Astrocyte of the cerebellum (primary cell): ENCODE measurements at places on chromosomes 11 and 22.

DNA sequence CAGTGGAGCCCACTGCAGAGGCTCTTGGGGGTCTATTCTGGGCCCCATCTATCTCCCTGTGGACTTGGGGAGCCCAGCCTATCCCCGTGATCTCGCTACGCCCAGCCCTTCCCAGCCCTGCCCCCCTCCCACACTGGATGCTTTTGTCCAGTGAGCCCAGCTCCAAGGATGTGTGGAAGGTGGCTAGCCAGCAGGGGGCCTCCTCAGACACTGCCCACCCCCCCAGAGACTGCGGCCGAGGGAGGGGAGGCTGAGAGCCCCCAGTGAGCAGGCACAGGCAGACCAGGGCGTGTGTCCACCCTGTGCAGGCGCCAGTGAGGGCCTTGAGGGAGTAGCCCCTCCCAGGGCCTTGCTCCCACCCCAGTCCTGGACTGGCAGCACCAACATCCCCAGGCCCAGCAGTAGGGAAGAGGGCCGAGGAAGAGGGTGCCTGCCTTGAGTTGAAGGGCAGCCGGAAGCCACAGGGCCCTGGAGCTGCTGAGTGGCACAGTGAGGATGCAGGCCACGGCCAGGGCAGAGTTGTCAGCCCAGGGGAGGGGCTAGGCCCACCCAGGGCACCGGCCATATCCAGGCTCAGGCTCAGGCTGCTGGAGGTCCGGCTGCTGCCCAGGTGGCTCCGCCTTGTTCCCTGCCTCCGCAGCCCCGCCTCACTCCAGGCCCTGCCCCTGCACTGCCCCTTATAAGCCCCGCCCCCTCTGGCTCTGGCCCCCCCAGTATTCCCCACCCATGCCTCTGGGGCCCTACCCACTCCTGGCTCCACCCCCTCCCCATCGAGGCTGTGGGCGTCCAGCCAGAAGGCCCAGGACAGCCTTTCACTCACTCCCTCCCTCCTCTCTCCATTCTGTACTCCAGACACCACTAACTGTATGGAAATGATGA is 28.0 kb downstream of the MOB2 start:
- DNase-seq: no peak

GRCh38 chr11:67442504-67443404 is 522 bp downstream of the CORO1B start:
- no peak for DNase-seq

DNA sequence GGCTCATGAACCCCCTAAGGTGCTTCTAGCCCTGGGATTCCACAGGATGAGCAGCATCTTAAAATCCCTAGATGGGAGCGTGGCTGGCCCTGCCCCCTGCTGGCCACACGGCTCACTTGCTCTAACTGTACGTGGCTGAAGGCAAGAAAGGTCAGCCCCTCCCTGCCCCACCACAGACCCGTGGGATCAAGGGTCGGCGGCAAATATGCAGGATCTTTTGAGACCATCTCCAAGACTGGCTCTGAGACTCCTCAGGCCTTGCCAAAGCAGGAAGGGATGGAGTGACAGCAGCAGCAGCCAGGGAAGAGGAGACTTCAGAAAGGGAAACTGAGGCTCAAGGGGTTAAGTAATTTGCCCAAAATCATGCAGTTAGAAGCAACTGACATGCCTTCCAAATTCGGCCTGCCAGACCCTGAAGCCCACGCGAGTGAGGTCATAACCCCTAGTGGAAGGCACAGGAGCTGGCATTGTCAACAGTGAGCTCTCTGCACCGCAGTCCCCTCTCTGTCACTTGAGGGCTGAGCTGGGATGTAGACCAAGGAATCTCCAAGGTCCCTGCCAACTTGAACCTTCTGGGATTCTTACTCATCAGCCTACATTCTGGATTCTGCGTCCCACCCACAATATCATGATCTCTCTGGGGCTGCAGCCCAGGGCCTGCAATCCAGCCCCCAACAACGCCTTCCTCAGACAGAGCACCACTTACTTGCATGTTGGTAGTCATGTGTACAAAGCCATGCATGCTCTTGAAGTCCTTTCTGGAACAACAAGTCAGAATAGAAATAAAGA is 31.4 kb downstream of the CREB3L1 start:
- DNase-seq: peak; percentile 55

DNA sequence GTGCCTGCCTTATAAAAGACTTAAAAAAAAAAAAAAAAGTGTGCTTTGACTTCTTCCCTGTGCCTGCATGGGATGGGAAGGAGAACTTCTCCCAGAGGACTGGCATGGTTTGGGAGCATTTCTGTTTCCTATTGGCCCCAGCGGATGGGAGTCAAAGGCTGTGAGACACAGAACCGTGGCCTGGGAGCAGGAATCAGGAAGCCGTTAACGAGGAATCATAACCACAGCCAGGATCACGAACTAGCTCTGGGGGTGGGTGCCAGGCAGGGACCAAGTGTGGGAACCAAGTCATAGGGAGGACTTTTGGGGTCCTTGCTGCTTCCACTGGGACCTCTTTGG is 526 bp downstream of the C1QTNF6 start:
- DNase-seq: no peak

- no peak for DNase-seq
Observed at GRCh38 chr11:13902523-13902922, 60.0 kb upstream of the SPON1 start.

GRCh38 chr11:67539550-67539949 is 16.3 kb upstream of the CABP2 start:
- no peak for DNase-seq

GRCh38 chr11:9008011-9008550 is 4.3 kb upstream of the NRIP3 start:
- no peak for DNase-seq

- no peak for DNase-seq
Observed at GRCh38 chr11:41323446-41323845, 136.0 kb downstream of the LRRC4C start.

DNA sequence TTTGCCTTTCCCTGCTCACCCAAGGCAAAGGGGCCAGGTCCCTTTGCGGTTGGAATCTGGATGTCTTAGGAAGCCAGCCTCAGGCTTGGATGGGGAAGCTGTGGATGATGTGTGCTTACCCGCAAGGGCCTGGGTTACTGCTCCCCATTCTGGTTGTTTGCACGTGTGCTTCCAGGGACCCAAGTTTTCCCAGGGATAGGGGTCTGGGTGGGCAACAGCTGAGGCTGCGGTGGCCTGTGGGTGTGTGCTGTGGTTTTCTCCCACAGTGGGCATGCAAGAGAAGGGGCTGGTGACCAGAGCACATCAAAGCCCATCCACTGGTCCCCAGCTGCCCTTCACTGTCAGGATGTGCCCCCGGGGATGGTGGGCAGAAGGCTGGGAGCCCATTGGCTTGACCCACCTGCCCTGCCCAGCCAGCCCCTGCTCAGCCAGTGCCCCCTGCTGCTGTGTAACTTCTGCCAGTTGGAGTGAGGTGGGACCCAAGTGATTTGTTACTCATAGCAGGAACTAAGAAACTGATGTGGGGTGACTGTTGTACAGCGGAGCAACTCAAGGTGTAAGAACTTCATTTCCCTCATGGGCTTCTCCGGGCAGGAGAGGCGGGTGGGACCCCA is 3.3 kb downstream of the CAPN5 start:
- no peak for DNase-seq

DNA sequence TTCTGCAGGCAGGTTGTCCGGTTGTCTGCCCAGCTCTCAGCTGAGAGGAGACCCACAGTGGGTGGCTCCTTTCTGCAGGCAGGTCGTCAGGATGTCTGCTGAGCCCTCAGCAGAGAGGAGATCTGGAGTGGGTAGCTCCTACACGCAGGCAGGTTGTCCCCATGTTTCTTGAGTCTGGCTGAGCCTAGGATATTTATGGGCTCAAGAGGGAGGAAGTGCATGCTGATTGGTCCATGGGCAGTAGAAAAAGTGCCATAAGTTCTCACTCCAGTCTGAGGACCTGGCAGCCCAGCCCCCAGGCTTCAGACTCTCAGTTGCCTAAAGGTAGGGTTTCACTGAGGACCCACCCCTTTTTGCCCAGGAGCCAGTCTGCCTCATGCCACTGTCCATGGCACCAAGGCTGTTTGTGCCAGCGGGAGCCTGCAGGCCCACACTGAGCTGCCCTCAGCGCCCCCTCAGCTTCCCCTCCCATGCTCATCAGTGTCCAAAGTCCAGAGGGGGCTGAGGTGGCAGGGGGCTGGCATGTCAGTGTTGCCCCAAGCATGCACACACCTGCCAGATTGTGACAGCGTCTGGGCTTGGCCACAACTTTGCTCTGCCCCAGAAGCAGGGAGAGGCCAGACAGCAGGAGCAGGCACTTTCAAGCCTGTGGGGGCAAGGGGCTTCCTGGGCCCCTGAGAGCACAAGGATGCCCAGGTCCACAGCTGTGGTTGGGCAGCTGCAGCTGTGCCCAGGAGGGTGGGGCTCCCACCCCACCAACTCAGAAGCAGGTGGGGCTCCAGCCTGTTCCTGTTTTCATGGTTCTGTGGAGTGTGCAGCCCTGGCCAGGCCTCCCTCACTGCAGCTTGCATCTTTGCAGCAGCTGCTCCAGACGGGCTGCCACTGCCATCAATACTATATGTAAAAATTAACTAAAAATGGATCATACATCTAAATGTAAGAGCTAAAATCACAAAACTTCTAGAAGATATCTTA is 3.8 kb upstream of the RNF141 start:
- DNase-seq: no peak

GRCh38 chr11:2724104-2724503 is 24.3 kb upstream of the KCNQ1OT1 start:
- no peak for DNase-seq

GRCh38 chr11:83970061-83970671 is 684.0 kb upstream of the CCDC90B start:
- DNase-seq: no peak

DNA sequence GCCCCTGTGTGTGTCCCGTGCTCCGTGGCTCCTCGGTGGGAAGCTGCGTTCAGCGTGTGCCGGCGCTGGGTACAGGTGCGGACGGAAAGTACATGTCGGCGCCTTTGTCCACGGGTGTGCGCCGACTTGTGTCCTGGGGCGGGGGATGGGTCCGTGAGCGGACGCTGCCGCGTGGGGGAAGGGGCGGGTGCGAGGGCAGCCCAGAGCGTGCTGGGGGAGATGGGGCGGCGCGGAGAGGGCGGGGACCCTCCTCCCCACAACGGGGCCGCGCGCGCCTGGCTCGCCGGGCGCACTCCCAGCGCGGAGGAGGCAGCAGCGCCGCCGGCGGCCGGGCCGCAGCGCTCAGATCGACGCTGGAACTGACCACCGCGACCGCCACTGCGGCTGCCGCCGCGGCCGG is 33.6 kb upstream of the RELT start:
- DNase-seq: no peak

DNA sequence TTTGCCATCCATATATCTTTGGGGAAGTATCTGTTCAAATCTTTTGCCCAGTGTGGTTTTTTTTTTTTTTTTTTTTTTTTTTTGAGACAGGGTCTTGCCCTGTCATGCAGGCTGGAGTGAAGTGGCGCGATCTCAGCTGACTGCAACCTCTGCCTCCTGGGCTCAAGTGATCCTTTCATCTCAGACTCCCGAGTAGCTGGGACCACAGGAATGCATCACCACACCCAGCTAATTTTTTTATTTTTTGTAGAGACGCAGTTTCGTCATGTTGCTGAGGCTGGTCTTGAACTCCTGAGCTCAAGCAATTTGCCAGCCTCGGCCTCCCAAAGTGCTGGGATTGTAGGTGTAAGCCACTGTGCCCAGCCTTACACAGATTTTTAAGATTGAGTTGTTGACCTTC is 4.8 kb upstream of the FAM118A start:
- no peak for DNase-seq

- no peak for DNase-seq
Observed at GRCh38 chr11:117000014-117000737, 98.1 kb downstream of the SIK3 start.

DNA sequence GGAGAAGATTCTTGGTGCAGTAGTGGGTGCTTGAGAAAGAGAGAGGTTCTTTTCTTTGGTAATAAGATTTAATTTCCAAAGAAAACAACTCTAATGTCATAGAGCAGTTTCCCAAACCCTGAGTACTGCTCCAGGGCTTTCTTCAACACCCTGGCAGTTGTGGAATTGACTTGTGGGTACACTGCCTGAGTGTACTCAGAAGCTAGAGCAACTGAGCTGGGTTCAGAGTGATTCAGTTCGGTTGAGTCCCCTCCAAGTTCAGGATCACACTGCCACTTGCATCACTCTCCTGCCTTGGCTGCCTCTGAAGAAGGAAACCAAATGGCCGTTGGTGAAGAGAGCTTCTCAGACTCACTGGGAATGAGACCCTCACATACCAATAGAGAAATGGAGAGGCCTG is 5.3 kb downstream of the DMC1 start:
- no peak for DNase-seq

- DNase-seq: no peak
Observed at GRCh38 chr11:77353131-77353530, 51.6 kb upstream of the GDPD4 start.

DNA sequence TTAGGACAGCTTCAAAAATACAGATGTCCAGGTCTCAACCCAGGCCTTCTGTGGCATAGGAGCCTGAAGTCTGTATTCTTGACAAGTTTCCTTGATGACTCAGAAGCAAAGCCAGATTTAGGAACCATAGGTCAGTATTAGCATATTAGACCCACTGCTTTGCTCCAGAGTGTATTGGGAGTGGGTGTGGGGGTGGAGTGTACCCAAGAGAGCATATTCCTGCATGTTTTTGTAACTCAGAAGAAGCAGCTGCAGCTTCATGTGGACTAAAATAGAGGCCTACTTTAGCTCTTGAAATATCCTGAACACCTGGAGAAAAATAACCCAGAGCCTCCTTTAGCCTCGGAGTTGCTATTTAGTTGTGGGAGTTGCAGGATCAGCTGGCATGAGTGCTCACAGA is 106.7 kb downstream of the CCDC81 start:
- no peak for DNase-seq

GRCh38 chr11:96132437-96132836 is 208.5 kb upstream of the MTMR2 start:
- no peak for DNase-seq

GRCh38 chr11:12245549-12246016 is 131.8 kb upstream of the PARVA start:
- no peak for DNase-seq

DNA sequence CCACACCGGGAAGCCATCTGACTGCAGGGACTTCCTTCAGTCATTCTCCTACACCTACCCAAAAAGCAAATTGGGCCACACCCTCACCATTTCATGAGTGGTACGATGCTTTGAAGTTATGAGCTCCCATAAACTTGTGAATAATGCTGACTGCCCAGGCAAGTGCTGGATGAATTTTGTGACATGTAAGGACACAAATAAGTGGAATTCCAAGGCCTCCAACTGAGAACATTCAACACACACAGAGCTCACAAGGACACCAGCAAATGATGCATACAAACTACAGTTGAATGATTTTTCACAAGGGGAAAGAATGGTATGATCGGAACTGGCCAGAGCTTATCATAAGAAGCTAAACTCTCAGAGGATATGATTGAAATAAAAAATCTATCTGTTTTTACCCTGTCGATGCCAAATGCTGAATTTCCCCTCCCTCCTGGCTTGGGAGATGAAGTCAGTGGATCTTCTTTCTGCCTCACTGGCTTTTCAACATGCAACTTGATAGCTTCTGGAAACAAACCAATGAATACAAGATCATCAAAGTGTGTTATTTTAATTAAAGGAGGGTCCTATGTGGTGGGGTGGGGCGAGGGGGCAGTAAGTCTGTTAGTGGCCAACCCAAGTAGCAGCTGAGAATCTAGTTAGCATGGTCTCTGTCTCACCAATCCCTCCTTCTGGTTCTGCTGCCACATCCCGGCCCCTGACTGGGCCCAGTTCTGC is 123.8 kb downstream of the WT1 start:
- no peak for DNase-seq
